NCI-H446 treated with DMSO at 0.1 percent for 48 hours (cell line): ENCODE measurements at places on chromosomes 5 and 9.

DNA sequence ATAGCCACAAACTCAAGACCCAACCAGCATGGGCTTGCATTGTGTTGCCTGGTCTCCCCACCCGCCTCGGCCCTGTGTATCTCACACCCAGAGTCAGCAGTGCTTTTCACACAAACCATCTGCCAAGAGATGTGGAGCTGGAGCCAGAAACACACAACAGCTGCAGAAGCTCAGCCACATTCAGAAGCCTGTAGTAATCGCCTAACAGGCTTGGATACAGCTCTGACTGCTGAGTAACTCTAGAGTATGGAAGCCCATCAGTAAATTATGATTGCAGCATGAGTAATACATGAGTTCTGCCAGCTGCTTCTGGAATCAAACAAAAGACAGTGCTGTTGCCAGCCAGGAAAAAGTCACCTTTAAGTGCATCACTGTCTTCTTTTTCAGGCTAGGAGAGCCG, 16.0 kb downstream of the TEK start:
- DNase-seq = peak; percentile 84

DNA sequence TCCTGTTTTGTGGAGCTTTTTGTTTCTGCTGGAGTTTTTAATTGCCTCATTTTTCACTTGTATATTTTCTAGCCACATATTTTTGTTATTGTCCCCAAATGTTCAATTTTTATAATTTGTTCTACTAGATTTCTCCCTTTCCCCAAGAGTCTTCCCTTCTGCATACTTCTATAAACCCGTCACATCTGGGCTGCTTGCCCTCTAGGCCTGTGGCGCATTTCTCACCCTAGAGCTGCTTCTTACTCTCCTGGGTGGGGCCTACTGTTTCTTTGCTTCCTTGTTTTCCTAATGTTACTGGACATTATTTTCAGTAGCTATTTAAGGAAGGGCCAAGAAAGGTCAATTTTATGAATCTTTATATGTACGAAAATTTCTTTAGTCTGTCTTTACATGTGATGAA, 51.5 kb downstream of the NXNL2 start:
- no peak for DNase-seq

DNA sequence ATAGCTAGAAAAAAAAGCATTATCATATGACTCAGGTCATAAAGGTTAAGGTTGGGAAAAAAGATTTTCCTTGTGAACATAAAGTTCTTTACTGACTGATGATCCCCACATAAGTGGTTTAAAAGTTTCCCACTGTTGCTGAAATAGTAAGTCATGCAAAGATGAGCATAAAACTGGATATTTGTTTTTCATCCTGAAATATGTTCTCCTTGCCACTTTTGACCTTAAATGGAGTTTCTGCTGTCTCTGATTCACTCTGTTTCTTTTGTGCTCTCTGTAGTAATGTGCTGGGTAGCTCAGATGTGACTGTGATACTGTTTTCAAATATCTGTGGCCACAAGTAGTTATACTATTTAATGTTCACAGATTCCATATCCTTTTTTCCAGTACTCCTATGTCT, 162.5 kb upstream of the GAS1 start:
- DNase-seq = no peak

DNA sequence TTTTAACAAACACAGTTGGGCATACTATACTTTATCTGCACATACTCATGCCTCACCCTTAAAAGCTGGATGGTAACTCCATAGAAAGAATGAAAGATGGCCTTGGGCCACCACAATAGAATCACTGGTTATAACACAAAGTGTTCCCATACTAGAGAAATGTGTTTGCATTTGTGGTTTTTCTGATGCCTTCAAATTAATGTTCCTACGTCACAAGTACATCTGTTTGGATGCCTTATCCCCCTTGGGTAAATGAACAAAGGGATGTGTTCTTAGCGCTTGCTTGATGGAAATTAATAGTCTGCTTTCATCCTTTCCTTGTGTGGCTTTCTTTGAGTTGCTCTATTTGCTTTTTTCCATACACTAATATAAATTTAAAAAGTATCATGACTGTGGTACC, 291.1 kb upstream of the PDE4D start:
- no peak for DNase-seq

- no peak for DNase-seq
Observed at GRCh38 chr9:16058131-16058549, 505.3 kb downstream of the CCDC171 start.

DNA sequence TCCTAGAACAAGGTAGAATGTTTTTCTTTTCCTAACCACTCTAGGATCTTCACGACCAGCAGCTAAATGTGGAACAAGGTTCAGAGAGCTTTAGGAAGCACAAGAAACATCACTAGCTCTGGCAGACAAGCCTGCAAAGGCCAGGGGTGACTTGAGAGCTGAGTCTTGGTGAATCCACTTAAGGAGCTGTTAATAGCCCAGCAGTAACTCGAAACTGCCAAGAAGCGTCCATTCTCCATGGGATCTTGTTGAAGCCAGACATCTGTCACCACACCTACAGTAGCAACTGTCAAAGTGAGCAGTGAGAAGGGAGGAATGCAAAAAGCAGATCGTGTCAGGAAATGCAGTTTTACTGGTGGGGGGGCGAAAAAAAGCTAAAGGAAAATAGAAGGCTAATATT, 87.2 kb downstream of the ATPSCKMT start:
- no peak for DNase-seq

DNA sequence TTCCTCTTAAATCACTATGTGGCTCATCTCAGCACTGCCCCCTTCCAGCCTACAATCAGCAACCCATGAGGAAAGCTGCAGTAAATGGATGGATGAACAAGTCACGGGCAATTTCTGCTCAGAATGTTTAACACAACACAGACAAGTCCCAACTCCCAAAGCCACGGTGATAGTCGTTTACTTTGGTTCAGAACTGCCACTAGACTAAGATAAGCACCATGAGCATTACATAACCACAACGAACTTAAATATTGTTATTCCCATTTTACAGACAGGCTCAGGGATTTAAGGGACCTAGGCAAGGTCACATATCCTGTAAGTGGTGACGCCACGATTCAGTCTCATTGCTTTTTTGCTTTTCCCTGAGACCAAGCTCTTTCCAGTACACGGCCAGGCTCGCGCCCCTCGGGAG, 2.0 kb upstream of the SMIM27 start:
- no peak for DNase-seq
